ENCODE measurements at places on chromosomes 1 and 21.

GRCh38 chr21:17270229-17270628 is 242.6 kb upstream of the CXADR start:
- DNase-seq: no peak

- no peak for DNase-seq
Observed at GRCh38 chr1:200302921-200303290, 106.9 kb downstream of the ZNF281 start.

DNA sequence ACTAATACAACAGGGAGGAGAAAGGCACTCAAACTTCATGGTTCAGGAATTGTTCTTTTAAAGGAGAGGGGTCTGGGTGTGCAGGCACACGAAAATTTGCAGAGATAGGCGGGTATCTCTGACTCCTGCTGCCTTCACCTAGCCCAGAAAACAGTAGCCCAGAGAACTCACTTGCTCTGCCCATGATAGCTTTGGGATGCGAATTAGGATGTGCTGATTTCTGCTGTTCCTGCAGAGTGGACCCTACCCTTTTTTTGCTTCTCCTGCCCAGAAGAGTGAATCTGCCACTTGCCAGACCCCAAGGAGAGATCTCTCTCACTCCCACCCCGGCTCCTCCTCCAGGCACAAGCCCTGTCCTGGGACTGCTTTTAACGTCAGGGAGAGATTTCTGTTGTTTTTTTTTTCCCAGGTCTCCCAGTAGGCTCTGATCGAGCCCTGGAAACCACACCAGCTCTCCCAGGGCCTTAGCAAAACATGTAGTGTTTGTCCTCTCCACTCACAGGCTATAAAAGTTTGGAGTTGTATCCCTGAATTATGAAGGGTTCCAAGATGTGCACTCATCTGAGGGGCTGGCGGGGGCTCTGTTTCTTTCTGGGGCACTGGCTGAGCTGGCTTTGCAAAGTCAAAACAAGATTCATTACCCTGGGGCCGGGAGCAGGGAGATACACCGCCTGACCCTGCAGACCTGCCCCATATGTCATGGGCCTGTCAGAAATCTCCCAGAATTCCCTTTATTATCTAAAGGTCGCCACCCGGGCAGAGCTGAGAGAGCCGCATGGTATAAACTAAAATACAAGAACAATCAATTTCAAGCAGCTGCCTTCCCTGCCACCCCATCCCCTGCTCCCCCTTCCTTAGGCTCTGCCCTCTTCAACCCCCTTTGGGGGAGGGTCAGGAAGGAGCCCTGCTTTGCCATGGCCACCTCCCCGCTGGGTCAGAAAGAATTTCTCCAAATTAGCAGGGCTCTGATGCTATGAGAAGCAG is 17.9 kb downstream of the PLXNA2 start:
- DNase-seq: no peak

- DNase-seq: no peak
Observed at GRCh38 chr1:40462956-40463590, 12.8 kb downstream of the ZFP69B start.

GRCh38 chr1:161710560-161710959 is 3.5 kb downstream of the FCRLA start:
- DNase-seq: no peak

- no peak for DNase-seq
Observed at GRCh38 chr1:220577926-220578325, 50.0 kb downstream of the MARK1 start.

Measured in activated CD4-positive, alpha-beta T cell treated with anti-CD3 and anti-CD28 coated beads for 4 hours (primary cell).